ENCODE measurements at places on chromosomes 6 and 20.

DNA sequence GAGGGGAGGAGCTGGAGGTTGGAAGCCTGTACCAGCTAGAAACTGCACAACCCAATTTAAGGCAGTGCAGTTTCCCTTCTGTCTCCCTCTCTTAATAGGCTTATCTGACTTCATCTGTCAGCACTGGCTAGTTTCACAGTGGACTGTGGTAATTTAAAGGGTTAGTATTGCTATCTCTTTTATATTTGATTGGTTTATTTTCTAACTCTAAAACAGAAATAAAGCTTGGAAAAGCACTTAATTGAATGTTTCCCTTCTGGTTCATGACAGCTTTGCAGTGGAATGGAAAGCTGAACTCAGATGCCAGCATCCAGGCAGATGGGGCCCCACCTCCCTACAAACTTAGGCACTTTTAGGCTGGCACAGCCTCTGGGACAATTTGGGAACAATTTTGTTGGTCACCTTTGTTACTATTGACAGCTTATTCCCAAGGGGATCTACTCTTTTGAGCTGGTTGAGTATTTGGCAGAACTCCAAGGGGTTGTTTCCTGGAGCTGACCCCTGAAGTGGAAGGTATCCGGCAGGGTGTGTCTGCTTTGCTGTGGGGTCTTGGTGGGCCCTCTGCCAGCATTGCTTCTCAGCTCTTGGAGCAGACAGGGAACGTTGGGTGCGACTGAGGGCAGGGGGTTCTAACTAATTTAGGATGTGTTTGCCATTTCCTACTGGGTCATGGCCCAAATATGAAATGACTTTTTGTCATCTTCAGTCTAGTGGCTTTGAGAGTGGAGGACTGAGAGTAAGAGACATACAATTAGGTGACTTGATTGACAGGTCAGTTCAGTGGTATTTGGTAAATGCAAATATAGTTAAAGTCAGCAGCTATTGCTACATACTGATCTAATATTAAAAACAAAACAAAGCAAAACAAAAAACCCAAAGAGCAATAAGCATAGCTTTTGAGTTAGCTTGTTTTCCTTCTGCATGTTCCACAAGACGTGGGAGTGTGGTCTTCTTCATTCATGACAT lies 9.3 kb downstream of the SH3BGRL2 start:
- no peak for DNase-seq

DNA sequence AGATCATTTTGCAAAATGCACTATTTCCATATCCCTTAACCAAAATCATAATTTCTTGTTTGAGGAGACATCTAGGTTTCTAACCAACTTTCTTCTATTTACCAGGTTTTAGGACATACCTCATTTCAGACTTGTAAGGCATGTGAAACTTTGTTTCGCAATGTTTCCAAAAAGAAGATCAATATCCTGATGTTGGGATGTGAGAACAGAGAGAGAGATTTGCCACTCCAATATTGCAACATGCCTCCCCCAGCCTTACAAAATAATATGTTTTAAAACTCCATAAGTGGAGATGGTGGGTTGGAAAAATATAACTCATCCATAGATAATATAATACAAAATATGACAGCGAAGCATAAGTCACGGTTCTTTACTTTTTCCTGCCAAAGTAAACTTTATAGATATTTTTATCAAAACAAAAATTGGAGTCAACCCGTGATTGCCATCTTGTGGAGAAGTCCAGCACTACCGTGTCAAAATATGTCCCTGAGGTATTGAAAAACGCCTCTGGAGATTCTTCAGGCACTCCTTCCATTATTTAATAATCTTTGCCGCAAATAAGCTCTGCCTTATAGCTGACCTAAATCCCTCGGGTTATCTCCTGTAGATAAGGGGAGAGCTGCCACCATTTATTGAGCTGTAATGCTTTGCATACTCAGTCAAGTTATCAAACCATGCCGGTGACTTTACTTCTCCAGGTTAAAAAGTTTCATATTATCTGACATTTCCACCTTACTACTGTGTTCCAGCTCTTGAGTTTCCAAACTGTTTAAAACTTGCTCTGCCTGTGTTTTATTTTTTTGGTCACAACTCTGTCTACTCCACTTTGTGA lies 534.2 kb downstream of the HACE1 start:
- no peak for DNase-seq

GRCh38 chr6:135514706-135515105 lies 17.2 kb upstream of the AHI1 start:
- DNase-seq, result no peak

DNA sequence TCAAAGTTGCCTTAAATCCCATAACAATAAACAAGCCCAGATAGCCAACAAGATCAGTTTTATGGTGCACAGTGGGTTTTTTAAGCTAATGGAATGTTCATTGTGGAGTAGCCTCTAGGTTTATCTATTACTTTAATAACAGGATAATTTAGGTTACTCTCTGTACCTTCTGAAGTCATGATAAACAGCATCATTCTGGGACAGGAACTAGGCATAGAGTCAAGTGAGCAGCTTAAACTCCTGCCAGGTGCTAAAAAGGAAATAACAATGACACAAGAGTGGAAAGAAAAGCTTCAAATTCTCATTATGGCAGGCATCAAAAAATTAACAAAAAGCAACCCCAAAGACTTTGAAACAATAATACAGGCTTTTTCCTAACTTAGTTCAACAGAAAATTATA lies 228.8 kb downstream of the HACE1 start:
- no peak for DNase-seq

- no peak for DNase-seq
These were observed 3.8 kb upstream of the PIGU start for GRCh38 chr20:34680586-34681175.

GRCh38 chr6:16409531-16410441 lies 171.4 kb downstream of the GMPR start:
- DNase-seq, result peak; percentile 26

DNA sequence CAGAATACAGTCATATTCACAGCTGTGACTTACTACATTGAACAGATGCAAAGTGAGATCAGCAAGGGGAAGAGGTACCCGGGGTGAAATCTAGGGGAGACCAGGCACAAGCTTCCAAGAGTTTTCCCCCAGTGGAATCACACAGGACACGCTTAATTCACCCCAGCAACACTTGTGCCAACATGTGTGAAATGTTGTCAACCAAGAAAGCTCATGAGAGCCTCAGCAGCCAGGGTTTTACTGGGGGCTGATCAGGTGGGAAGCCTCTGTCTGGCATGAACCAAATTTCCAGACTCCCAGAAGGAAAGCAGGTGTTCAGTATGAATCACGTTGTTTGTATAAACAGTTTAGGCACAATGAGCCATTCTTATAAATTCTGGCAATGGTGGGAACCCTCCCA lies 6.9 kb upstream of the RTF2 start:
- no peak for DNase-seq

GRCh38 chr6:134235937-134236751 lies 81.8 kb downstream of the SGK1 start:
- no peak for DNase-seq

- no peak for DNase-seq
These were observed 72.2 kb upstream of the NAA20 start for GRCh38 chr20:19944772-19945459.

GRCh38 chr6:111276736-111277135 lies 189.4 kb downstream of the SLC16A10 start:
- no peak for DNase-seq

DNA sequence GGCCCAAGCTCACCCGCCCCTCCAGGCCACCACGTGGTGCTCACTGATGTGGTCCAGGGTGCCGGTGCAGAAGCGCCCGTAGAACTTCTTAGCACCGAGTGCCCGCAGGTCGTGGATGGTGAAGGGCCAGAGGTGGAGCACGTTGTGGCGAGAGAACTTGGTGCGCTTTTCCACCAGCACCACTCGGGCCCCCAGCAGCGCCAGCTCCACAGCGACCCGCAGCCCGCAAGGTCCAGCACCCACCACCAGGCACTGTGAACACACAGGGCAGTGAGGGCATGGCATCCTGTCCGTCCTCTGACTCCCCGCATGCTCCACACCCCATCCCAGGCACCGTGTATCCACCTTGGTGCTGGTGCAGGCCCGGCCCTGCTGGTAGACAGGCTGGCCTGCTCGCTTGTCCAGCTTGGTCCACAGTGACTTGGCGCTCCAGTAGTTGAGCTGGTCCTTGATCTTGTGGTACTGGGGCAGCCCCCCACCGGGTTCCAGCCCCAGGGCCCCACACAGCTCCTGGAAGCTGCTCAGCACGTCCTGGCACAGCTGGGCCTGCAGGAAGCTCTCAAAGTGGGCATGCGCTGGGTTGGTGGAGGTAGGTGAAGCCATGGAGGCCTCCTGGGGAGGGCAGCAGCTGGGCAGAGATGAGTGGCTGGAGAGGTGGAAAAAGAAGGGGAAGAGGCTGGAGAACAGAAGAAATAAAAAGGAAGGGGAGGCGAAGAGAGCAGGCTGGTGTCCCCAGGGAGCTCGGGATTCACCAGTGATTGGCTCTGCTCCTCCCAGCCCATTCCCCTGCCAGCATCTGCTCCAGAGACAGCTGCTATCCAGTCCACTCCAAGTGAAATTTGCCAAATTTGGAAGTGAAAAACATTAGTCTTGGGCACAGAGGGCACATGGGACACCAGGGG lies 1.7 kb downstream of the MICAL1 start:
- DNase-seq, result no peak

- DNase-seq, result no peak
These were observed 267.6 kb upstream of the SUPT3H start for GRCh38 chr6:45645302-45645701.

- no peak for DNase-seq
These were observed 10.9 kb downstream of the ZNF217 start for GRCh38 chr20:53582574-53583351.

DNA sequence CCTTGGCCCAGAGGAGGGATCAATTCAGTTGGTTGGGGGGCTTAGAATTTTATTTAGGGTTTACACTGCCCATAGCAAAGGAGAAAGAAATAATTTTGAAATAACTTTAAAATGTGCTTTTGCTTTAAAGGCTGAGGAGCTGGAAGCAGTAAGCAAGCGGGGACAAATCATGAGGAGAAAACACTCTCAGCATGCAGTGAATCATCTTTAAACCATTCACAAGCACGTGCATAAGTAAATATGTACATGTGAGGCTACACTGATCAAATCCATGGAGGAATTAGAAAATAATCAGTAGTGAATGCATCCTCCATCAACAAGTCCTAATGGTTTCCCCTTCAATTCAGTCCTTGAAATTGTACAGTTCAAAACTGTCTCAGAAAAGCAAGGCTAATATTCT lies 181.0 kb downstream of the MTFR2 start:
- no peak for DNase-seq

Data from hypothalamus (tissue), 51 donors.